ENCODE measurements at places on chromosomes 2 and 18.

DNA sequence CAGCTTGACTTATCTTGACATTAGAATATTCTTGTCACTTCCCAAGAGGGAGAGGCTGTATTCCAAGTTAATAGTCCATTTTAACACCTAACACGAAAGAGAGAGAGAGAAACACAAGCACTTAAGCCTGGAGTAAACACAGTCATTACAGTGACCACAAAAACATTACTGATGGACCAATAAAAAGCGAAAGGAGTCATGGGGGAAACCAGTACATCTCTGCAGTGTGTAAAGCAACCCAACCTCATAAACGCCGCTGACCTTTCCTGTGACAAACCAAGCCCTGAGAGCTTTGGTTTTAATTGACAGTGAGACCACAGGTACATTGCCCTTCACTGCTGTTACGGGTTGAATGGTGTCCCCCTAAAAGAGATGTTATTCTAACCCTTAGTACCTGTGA lies 78.3 kb downstream of the SMAD4 start:
- no peak for DNase-seq

DNA sequence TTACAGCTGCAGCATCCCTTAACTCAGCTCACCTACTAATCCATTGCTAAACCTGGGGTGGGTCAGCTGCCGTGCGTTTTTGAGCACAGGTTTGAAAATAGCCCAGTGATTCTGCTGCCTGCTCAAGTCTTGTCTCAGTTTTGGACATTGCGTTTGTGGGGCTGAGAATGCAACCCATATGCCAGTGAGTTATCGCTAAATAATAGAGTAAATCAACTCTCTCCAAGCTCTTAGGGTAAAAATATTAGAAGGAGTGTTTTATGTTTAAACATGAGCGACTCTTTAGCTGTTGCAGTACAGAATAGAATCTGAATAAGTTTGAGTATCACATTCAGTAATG lies 2.1 kb downstream of the TSHZ1 start:
- no peak for DNase-seq

DNA sequence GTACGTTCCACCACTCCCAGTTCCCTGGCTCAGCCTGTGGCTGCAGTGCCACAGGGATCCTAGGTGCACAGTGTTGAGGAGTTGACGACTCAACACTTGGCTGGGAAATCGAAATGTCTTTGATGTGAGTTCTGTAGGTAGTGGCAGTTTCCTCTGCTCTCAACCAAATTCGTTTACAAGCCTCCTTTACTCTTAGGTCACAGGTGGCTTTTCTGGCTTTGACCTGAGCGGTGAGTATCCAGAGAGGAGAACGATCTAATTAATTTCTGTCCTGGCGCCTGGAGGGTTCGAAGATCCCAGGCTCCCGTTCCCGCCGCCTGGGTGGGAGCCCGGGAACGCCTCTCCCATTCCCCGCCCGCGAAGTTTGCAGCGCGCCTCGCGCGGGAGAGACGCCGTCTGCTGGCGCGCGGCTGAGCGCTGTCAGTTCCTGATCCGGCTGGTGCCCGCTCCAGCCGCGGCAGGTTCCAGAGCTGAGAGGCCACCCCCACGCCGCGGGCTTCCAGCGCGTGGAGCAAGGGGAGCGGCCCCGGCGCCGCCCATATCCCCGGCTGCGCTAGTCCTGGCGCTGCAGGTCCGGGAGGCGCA lies at the start of gene LAMA3:
Gene LAMA3 (plus strand): TSS at position 423 of the 585 bp plus-strand sequence. CDS start 231 bp downstream, outside the sequence.
- peak; percentile 32 for DNase-seq

- no peak for DNase-seq
Observed at GRCh38 chr2:150610670-150611279, 123.3 kb upstream of the RND3 start.

DNA sequence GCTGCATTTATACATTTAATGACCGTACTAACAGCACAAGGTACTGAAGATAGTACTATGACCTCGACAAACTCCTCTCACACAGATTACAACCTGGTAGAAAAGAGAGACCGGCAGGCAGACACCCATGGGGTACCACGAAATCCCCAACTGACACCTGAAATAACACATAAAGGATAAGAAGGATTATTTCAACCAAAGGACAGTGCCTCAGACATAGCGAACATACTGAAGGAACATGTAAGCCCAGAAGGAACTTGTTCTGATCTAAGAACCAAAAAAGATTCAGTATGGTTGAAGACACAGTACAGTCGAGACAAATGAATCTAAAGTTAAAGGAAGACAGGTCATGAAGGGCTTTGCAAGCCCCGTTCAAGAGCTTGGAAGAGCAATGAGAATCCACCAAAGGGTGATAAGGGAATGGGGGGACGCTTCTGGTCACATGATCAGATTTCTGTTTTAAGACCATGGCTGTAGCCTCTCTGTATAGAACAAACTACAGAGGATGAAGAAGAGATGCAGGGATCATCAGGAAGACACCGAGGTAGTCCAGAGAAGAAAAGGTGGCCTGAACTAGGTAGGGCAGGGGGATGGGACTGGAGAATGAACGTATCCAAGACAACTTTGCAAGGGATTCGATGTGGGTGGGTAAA lies 902 bp downstream of the MCFD2 start:
- DNase-seq = no peak

DNA sequence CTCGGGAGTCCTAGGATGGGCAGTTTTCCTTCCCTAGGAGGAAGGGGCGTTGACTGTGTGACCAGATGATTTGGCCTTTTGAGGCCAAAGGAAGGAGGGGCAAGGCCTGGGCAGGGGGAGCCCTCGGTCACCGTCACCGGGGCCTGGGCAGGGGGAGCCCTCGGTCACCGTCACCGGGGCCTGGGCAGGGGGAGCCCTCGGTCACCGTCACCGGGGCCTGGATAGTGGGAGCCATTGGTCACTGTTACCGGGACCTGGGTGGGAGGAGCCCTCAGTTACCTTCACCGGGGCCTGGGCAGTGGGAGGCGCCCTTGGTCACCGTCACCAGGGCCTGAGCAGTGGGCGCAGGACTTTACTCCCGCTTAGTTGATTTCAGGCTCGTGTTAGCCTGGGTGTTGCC lies 17.3 kb downstream of the D2HGDH start:
- DNase-seq = no peak
